Fibroblast of the aortic adventitia (primary cell): ENCODE measurements at places on chromosomes 16 and 17.

DNA sequence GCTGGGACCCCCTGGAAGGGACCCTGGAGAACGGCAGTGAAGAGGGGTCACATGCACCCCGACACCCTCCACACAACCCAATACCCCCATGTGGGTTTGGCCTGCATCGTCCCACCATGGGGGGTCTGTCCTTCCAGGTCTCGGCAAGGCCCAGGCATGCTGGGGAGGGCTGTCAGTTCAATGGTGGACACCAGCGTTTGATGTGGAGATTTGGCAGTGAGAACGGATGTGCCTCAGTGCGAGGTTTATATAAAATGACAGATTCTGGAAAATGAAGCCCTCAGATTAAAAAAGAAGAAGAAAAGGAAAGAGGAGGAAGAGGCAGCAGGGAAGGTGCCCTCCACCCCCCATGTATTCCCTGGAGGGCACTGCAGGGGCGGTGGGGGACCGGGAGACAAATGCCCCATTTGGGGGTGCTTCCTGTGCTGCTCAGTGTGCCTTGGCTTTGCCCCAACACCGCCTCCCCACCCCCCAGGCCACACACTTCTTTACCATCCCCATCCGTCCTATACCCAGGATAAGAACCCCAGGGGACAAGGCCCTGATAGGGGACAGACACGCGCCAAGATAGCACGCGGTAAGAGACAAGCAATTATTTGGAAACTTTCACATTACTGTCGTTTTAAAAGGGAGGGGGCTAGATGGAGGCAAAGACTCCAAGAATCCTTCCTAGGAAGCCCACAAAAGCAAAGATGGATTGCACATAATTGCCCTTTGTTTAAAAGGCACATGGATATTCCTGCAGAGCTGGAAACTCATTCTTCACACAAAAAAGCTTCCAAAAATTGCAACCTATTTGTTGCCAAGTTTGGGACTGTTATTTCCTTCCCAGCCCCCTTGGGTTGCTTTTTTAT is 21.0 kb downstream of the RBFOX3 start:
- no peak for DNase-seq

DNA sequence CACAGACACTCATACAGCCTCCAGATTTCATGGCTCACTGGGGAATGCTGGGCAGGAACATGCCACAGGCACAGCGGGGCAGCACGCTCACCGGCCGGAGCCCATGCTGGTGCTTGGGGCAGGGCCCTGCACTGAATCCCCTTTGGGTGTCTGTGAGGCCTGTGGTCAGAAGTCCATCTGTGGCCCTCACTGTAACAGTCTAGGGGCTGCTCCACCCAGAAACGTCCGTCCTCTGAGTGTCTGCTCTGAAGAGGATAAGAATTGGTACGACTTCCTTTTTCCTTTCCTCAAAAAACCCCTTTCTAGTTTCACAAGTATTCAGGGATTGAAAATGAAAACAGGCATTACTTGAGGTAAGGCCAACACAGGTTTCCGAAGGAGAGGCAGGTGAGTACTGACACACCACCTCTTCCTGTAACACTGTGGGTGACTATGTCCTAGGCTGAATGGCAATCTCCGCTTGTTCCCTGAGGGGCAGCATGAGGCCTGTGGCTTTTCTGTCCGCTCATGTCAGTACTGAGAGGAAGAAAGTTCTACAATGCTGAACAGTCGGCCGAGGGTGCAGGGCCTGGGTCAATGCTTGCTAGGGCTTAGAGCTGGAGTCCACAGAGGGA is 42.5 kb downstream of the TMEM11 start:
- no peak for DNase-seq

DNA sequence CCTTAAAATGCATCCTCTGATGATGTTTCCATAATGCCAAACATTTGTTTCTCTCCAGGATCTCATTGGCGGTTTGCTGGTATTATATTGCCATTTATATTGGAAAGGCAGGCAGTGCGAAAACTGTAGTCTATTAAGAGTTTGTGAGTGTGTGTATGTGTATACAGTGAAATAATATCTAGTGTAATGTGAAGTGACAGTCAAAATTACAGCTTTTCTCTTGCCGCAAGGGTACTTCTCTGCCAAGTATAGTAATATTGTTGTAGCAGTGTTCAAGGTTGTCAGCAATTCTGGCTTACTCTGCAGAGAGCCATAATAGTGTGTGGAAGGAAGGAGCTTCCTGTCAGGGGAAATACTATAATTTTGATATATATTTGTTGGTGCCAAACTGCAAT is 178.6 kb downstream of the WWOX start:
- no peak for DNase-seq

GRCh38 chr16:68744744-68745280 is 7.7 kb downstream of the CDH1 start:
- no peak for DNase-seq
